ENCODE measurements at places on chromosomes 11 and 22.

- no peak for DNase-seq
Observed at GRCh38 chr11:111977146-111978027, 40.2 kb downstream of the DIXDC1 start.

DNA sequence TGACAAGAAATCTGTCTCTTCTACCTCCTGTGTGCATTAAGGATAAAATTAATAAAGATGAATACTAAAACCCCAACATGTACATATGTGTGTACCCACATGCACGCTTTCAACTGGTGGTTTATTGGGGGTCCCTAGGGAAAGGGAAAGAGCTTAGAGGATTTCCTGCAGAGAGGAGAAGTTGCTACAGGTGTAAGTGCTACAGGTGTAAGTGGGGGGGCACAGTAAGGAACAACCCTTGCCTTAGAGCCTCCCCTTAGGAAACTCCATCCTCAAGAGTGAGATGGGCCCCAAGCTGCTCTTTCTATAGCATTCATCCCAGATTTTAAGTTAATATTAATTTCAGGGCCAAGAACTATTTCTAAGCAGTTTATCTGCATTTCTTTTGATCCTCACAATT, 11.9 kb upstream of the ABCC8 start:
- DNase-seq: no peak

- no peak for DNase-seq
Observed at GRCh38 chr11:88246696-88247095, 71.5 kb upstream of the RAB38 start.

DNA sequence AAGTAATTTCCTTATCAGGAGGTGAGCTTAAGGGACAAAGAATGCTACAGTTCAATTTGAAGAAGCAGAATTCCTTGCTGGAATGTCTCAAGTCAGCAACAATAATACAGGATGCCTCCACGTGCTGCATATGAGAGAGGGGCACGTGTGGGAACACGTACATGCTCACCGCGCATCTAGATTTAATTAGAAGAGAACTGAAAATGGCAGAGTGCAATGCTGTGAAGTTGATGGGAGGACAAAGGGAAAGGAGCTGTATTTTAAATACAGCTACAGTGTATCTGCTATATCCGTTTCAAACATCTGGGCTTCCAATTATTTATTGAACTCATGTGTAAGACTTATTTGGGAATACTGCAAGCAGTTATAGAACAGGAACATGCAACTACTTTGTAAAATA, 328.7 kb downstream of the SOX6 start:
- no peak for DNase-seq

- DNase-seq: no peak
Observed at GRCh38 chr22:40560551-40560950, 76.0 kb downstream of the MRTFA start.

- no peak for DNase-seq
Observed at GRCh38 chr11:87290304-87290922, 252.7 kb downstream of the TMEM135 start.

DNA sequence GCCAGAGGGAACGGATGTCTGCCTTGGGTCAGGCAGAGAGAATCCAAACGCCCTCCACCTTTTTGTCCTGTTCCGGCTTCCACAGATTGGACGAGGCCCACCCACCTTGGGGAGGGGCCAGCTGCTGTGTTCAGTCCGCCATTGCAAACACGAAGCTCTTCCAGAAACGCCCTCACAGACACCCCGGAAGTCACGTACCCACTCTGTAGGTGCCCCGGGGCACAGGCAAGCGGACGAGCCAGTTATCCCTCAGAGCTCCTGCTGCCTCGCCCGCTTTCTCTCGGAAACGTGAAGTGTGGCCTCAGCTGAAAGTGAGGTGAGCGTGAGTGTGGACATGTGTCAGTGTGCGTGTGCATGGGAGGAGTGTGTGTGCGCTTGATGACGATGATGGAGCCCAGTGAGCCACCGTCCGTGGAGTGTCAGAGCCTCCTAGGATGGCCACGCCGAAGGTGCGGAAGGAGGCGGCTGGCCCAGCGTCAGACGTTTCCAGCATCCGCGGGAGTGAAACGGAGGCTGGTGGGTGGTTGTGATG, 869.2 kb downstream of the TBC1D22A start:
- DNase-seq: no peak

DNA sequence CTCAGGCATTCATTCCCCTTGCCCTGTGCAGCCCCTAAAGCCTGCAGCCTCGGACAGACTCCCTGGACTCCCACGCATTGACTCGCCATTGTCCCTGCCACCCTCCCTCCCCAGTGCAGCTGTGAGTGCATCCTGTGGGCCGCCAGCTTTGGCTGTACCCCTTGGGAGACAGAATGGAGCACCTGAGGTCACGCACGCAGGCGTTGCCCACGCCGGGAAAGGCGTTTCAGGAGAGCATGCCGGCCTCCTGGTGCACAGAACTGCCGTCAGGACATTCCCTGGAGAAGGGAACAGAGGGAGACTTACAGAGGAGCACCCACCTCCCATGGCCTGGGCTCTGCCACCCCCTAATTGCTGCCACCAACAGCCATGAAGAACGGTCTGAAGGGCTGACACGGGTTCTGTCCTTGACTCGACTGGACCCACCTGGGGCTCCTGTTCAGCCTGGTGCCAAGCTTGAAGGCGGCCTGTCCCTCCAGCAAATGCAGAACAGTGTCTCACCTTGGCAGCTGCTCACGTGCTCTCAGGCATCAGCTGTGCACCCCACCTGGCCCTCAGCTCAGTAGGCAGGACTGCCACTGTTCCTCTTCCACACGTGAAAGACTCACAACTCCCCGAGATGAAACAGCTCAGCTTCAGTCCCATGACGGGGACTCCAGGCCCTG, 503.8 kb downstream of the BRD1 start:
- DNase-seq: no peak

- no peak for DNase-seq
Observed at GRCh38 chr11:112623057-112623456, 338.2 kb upstream of the NCAM1 start.

GRCh38 chr22:32414191-32414590, 2.1 kb upstream of the RTCB start:
- DNase-seq: no peak

- DNase-seq: no peak
Observed at GRCh38 chr22:41256254-41257253, 15.8 kb upstream of the CHADL start.

GRCh38 chr11:34288492-34288891, 69.3 kb downstream of the ABTB2 start:
- no peak for DNase-seq

DNA sequence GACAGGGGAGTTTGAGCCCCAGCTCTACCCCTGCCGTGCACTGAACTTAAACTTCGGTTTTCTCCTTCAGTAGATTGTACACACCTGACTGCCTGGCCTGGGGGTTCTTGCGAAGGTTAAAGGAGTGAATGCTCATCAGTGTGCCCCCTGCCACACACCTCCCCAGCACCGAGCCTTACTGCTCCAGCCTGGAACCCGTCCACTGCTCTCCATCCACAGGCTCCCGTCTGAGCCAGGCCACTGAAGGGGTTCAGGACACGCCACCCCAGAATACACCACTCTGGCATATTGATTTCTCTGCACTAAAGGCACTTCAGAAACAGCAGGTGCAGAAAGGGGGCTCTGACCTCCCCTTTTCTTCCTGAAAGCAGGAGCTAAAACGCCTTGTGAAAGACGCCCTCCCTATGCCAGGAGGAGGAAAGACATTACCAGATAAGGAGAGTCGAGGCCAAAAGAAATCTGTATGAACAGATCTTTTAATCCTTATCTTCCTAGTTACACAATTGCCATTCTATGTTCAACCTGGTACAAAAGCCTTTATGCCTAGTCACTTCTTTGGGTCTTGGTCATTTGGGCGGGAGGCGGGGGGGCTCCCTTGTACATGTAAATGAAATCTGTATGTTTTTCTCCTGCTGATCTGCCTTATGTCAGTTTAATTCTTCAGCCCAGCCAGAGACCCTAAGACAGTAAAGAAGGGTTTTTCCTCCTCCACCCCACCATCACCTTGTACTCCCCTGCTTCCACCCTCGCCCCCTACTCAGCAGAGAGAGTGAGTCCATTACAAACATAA, 1.9 kb upstream of the SSTR3 start:
- no peak for DNase-seq

DNA sequence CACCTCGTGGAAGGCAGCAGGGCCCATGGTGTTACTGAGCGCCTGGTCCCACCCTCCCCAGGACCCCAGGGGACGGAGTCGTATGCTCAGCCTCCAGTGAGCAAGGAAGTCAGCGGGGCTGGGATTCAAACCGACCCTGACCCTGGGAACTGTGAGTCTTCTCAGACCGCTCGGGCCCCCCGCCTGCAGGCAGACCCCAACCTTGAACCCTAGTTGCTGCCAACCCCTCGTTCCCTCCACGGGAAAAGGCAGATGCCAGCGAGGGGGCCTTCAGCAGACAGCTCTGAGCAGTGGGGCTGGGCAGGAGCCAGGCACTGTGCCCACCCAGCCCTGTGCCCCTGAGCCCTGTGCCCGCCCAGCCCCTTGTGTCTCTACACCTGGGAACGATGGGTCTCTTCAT, 6.4 kb downstream of the SLC16A8 start:
- no peak for DNase-seq

DNA sequence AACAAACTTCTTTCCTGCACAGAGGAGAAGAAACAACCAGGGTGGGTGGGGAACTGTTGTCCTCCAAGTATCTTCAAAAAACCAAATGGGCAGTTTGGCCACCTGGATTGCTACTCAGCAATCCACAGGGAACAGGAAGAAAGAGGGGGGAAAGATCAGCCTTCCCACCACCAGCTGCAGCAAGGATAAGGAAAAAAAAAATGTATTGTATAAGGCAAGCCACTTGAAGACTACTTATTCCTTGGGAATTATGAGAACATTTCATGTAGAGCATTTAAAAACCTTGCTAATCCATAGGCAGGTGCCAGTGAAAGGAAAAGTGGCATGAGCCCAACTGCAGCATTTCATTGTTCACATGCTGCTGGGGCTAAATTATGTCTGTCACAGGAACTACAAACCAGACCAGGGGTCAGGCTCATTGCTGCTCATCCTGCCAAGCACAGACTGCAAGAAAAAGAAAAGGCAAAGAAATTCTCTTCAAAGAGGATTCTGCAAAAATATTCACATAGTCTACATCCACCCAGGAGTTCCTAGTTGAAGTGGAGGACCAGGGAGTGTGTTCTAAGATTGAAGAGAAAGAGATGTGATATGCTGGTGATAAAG, 2.2 kb downstream of the RAB30 start:
- DNase-seq: no peak

GRCh38 chr11:94882931-94883330, 90.4 kb downstream of the CWC15 start:
- no peak for DNase-seq

DNA sequence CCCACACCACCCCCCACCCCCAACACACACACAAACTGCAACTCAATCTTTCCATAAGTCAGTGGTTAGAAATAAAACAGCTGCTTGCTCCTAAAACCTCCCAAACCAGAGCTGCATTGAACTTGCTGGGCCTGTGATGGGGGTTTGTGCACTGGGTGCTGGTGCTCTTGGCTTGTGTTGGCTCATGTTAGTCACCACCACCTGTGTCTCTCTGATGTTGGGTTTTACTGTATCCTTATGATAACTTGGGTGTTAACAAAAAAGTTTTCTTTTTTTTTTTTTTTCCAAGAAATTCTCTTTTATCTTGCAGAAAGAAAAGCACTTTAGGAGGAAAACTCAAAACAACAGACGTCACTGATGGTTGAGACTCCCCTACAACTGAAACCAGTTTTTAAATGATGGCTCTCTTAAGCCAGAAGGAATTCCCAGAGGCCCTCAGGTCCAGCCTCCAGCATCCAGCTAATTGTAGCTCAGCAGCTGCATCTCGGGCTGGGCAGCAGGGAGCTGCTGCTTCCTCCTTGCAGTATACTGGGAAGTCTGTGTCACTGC, 79.9 kb upstream of the DRD2 start:
- no peak for DNase-seq

- DNase-seq: no peak
Observed at GRCh38 chr11:61098778-61099177, 3.5 kb upstream of the CD5 start.

DNA sequence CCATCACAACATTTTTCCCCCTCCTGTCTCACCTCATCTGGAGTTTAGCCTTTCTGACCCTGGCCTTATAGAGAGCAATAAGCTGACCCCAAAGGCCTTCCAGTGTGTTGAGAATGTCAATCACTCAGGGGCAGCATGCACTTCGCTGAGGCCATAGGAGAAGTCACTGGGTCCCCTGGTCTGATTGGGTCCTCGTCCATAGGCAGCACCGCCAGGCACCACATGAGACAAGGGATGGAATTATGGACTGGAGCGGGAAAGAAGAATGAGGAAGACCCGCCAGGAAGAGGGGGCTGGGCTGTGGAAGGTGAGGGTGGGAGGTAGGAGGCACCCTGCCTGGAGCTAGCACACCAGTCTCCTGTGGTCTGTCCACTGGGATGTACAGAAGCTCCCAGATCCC, 72.9 kb downstream of the DSCAML1 start:
- no peak for DNase-seq

DNA sequence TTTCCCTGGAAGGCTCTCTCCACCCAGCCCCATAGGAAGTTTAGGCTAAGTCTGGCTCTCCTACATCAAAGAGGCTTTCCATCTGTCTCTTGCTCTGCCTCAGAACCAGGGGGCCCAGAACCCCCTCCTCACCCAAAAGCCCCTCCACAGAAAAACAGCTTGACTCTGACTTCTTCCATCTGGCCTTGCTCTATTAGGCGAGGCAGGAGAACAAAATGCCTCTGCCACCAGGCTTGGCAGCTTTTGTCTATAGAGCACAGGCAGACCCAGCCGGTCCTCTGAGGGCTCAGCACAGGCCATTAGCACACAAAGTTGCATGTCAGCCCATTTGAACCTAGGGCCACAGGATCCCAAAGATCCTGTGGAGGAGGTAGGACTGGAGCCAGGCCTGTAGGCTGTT, 75.7 kb upstream of the SUSD2 start:
- DNase-seq: no peak

DNA sequence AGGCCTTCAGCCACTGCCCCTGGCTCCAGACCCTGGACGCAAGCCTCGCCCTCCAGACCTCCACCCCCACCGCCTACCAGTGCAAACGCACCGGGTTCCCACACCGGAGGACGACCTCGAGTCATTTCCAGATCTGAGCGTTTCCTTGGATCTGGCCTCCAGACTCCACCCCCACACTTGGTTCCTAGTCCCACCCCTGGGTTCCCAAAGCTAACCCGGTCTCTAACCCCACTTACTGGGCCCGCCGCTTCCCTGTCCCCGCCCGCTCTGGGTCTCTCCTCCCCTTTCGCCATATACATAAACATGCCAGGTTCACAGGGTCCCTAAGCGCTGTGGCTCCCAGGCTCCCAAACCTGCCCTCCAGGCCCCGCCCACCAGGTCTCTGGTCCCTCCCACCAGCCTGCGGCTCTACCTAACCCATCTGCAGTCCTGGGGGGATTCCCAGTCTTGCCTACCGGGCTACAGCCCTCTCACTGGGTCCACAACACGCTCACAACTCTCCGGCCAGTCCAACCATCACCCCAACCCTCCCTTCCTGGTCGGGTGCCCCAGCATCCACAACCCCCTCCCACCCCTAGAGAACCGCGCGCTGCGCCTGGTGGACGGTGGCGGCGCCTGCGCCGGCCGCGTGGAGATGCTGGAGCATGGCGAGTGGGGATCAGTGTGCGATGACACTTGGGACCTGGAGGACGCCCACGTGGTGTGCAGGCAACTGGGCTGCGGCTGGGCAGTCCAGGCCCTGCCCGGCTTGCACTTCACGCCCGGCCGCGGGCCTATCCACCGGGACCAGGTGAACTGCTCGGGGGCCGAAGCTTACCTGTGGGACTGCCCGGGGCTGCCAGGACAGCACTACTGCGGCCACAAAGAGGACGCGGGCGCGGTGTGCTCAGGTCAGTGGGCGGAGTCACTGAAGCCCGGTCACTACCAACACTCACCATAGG, 36.7 kb downstream of the CD6 start:
- no peak for DNase-seq

- no peak for DNase-seq
Observed at GRCh38 chr11:127376301-127376700, 375.7 kb upstream of the KIRREL3 start.

All from T-helper 1 cell (primary cell).